ENCODE measurements at places on chromosomes 2 and 18.

GRCh38 chr2:42865884-42866881 lies 73.8 kb upstream of the HAAO start:
- peak overlapping the region; percentile 81 for H3K27ac ChIP-seq
- no peaks in the 10 kb centered on the region for H3K27me3 ChIP-seq
- no peak for DNase-seq

DNA sequence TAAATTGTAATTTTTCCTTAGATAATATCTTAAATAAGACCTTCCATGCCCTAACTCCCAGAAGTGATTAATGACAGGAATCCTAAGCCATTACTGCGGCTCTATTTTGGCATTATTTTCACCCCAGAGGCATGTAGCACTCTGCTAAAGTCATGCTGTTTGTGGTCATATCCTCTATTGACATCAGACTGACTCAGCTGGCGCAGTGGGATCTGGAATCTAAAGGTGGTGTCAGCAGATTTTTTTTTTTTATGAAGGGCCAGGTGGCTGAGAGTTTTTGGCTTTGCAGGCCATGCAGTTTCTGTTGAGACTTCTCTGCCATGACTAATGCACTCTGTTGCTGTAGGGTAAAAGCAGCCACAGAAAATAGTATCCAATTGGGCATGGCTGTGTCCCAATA lies 64.1 kb upstream of the ACVR1C start:
- no peaks in the 10 kb centered on the region for H3K36me3 ChIP-seq
- DNase-seq = no peak
- H3K4me3 ChIP-seq = no peak overlapping the region

DNA sequence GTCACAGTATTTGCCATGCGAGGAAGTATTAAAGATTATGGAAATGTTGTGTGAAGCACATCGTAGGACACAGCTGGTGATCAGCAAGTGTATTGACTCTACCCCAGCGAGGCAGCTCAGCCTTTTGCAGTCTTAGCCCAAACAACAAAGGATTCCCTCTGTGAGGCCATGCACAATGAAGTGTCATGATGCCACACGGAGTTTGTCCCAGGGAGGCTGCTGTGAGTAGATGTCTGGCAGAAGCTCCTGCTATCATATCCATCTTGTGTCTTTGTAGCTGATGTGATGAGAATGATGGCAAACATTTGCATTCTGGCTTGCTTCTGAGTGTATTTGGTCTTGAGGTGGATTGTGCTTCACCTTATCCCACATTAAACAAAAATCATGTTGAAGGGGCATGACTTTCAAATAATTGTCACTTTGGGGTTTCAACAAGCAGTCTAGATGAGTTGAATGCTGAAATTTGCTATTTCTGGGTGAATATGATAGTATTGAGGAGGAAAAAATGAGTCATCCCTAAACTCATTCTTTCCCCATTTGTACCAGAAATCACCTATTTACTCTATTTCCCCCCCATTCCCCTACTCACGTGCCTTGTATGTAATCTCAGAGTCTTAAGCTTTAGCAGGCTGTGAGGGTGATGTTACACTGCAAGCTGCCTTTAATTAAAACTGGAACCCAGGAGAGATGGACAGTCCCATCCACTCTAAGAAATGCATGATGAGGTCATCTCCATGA lies 273.5 kb downstream of the RNF144A start:
- no peaks in the 10 kb centered on the region for H3K36me3 ChIP-seq
- DNase-seq = no peak
- no peaks in the 10 kb centered on the region for H3K4me1 ChIP-seq
- no peaks in the 10 kb centered on the region for H3K27me3 ChIP-seq

DNA sequence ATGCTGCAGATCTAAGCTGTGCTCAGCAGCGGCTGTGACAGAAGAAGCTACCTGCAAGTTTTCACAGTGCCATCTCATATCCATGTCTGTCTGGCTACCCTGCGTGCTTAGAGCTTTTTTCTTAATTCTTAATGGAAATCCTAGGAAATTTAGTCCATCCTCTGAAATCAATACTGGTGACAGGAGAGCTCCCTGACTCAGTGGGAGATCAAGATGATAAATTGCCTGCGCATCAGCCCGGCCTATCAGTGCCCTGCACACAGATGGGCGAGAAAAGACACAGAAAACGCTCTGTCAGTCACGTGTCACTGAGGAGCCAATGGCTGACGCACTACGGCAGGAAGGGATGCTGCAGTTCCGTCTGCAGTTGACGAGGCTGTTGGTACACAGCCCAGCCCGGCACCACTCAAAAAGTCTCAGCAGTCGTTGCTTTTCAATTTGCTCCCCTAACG lies 819.6 kb upstream of the FSHR start:
- H3K4me3 ChIP-seq = peak overlapping the region; percentile 13
- H3K4me1 ChIP-seq = no peaks in the 10 kb centered on the region
- DNase-seq = peak; percentile 70
- H3K27ac ChIP-seq = no peak overlapping the region

- H3K4me1 ChIP-seq = peaks cover 11% of the 10 kb centered on the region
- no peaks in the 10 kb centered on the region for H3K36me3 ChIP-seq
- DNase-seq = no peak
Observed at GRCh38 chr18:48375150-48375800, 33.9 kb downstream of the ZBTB7C start.

DNA sequence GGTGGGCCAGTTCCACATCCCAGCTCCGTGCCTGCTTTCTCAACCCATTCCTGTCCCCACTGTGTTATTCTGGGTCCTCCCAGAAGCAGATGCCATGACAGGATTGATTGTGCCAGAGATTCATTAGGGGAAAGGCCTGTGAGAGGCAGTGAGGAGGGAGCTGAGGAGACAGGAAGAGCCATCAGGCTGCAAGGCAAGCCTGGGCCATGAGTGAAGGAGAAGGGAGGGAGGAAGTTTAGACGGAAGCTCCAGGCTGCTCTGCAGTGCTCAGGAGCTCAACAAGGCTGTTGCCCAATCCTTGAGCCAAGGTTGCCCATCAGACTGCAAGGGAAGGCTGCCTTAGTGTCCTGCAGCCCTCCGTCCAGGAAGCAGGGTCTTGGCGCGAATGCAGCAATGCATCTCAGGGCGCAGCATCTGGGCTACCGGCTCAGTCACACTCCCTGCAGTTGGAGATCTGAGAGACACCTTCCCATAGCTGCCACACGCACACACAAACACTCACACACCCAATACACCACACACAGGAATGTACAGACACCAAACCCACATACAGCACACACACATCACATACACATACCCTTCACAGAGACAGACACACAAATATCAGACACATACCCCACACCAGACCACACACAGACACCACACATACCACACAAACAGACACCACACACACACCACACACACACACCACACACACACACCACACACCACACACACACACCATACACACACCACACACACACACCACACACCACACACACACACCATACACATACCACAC lies 139.5 kb upstream of the NDUFV2 start:
- no peak overlapping the region for H3K27ac ChIP-seq
- no peak for DNase-seq
- no peaks in the 10 kb centered on the region for H3K36me3 ChIP-seq
- H3K4me1 ChIP-seq = no peaks in the 10 kb centered on the region

DNA sequence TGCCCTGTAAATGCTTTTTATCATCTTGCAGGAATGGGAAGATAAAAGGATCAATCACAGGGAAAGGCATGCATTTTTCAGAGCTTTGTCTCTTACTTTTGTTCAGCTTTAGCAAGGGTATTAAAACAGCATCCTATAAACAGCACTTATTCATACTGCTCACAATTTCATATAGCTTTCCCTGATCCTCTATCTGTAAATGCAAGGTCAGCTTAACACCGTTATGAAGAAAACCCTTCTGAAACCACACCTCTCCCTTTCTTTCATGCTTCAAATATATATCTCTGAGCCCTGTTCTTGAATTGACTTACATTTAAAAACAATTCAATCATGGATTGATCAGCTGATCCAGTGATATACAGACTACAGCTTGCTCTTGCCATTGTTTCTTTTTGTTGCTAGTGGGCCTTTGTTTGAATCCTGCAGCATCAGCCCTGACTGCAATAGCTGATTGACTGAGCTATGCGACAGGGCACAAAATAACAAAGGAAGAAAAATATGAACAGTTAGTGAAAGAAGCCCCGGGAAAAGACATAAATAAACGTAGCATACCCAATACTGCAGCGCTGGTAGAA lies 795.5 kb upstream of the CDH2 start:
- H3K4me3 ChIP-seq = no peak overlapping the region
- no peaks in the 10 kb centered on the region for H3K27me3 ChIP-seq
- no peaks in the 10 kb centered on the region for H3K36me3 ChIP-seq
- H3K4me1 ChIP-seq = no peaks in the 10 kb centered on the region

DNA sequence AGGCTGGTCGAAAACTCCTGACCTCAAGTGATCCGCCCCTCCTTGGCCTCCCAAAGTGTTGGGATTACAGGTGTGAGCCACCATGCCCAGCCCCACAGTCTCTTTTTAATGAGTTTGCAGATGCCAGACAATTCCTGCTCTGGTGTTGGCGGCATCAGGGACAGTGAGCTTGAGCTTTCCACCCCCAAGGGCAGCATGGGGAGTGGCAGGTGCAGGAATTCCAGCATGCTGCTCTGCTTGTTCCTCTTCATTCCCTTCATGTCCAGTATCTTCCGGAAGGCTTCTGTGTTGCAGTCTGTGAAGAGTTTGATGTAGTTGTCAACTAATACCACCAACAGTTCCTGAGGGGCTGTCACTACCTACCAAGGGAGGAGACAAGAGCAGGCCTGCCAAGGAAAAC lies 137.3 kb downstream of the SS18 start:
- H3K27me3 ChIP-seq = no peaks in the 10 kb centered on the region
- no peaks in the 10 kb centered on the region for H3K4me1 ChIP-seq
- DNase-seq = no peak
- H3K4me3 ChIP-seq = no peak overlapping the region

DNA sequence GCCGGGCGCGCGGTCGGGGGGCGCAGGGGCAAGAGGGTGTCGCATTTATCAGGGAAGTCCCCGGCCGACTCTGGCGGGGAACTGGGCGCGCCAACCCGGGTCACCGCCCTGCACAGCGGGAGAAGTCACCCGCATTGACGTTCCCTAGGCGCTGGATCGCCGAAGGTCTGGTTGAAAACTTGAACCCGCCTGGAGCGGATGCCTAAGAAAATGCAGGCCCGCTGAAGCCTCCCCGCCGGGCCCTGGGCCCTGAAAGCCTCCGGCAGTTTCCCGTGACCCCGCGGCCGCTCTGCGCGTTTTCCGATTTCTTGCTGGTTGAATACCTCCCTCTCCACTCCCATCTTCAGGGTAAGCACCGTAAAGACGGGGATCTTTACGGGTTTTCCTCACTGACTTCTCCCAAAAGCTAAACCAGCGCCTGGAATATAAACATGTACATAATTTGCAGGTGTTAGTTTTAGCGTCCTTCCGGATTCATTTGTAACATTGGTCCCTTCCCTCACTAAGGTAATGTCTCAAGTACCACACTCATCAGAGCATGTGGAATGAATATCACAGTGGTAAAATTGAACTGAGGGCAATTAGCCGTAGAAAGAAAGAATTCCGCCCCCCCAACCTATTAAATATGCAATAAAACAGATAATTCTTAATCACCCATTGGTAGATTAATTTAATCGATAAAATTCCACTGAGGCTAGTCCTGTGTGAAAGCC lies 675 bp upstream of the SPIRE1 start:
- peak overlapping the region; percentile 81 for H3K4me3 ChIP-seq
- H3K4me1 ChIP-seq = peaks cover 22% of the 10 kb centered on the region
- H3K36me3 ChIP-seq = no peaks in the 10 kb centered on the region
- peak overlapping the region; percentile 96 for H3K27ac ChIP-seq
- H3K27me3 ChIP-seq = no peaks in the 10 kb centered on the region
- DNase-seq = peak; percentile 72

- no peaks in the 10 kb centered on the region for H3K4me1 ChIP-seq
- H3K27ac ChIP-seq = no peak overlapping the region
- H3K36me3 ChIP-seq = no peaks in the 10 kb centered on the region
- no peak for DNase-seq
- H3K27me3 ChIP-seq = no peaks in the 10 kb centered on the region
Observed at GRCh38 chr2:31108561-31109286, 29.5 kb downstream of the GALNT14 start.

DNA sequence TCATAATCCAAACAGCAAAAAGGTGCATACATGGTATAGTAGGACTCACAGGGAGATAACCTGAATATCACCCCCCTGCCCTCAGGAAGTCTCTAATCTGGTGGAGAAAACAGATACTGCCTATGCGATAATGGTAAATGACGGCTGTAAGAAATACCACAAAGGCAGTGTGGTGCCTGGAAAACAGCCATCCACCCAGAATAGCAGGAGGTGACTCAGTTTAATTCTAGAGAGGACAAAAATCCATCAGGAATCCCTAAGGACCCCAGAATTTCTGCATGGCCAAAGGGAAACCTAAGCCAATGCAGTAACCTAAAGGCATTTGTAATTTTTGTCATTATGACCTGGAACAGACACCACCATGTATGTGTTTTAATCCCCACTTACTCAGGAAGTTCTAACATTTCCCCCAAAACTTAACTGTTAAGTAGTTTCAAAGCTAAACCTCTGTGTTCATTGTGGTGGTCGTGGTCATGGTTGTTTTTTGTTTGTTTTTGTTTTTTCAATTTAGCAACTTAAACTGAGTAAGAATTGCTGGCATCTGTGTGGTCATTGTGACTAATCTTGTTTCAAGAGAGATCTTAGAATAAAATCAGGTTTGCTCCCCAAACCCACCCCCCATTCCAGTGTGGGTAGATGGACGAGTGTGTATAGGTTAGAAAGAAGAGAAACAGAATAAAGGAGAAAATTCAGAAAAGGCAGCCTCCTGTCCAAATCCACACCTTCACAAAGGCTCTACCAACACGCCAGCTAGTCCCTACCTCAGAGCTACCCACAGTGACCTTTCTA lies 121.5 kb upstream of the CDCA7 start:
- DNase-seq = no peak
- H3K27me3 ChIP-seq = no peaks in the 10 kb centered on the region
- no peaks in the 10 kb centered on the region for H3K4me1 ChIP-seq
- no peak overlapping the region for H3K4me3 ChIP-seq
- no peak overlapping the region for H3K27ac ChIP-seq
- peaks cover 22% of the 10 kb centered on the region for H3K36me3 ChIP-seq

GRCh38 chr2:71938108-71938507 lies 209.6 kb downstream of the CYP26B1 start:
- H3K27me3 ChIP-seq = no peaks in the 10 kb centered on the region
- H3K27ac ChIP-seq = no peak overlapping the region
- H3K4me3 ChIP-seq = no peak overlapping the region

GRCh38 chr2:190579915-190580846 lies 45.7 kb upstream of the NEMP2 start:
- peaks cover 47% of the 10 kb centered on the region for H3K4me1 ChIP-seq
- H3K27ac ChIP-seq = no peak overlapping the region
- no peaks in the 10 kb centered on the region for H3K36me3 ChIP-seq
- H3K27me3 ChIP-seq = no peaks in the 10 kb centered on the region
- no peak for DNase-seq

DNA sequence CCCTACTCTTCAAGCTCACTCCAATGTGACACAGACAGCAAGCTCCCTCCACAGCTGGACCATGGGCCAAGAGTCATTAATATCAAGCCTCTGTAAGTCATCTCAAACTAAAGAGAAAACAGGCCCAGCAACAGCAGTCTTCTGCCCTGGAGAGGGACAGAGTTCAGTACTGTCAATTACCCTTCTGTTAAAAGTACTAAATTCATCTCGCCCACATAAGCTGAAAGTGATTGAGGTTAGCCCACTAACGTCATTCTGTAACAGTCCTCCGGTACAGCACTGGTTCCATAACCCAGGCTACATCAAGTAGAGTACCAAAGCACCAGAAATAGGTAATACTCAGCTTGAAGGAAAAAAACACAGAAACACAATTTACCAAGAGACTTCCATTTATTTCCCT lies 25.9 kb downstream of the THADA start:
- H3K36me3 ChIP-seq = peaks cover 61% of the 10 kb centered on the region
- no peak overlapping the region for H3K27ac ChIP-seq
- H3K4me1 ChIP-seq = no peaks in the 10 kb centered on the region
- no peaks in the 10 kb centered on the region for H3K27me3 ChIP-seq

Data from suprapubic skin (tissue), 4 donors.